ENCODE measurements at places on chromosomes 5 and 9.

GRCh38 chr5:91928754-91929521 lies 545.8 kb upstream of the ARRDC3 start:
- DNase-seq = no peak

DNA sequence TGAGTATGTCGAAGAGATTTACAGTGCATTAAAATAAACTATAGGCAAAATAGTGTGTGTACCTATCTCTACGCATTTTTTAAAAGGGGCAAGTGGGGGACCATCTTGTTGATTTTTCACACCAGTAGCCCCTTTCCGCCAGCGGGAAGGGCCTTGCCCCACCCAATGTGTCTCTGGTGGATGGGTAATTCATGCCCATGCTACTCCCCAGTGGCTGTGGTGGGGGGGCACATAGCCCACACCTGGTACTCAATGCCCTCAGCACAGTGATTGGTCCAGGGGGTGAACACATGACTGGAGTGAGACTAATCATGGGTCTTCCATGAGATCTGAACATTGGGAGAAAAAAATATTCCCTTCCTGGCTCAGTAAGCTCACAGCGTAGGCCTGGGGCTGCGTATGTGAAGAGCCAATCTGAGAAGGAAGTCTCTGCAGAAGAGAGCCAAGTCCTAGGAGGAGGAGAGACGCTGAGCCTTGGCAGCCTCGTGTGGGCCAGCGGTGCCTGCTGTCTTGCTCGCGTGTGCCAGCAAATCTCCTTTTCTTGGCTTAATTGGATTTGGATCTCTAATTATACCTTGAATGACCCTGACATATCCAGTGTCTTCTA lies 103.4 kb downstream of the ADAMTS2 start:
- DNase-seq = no peak

GRCh38 chr5:38867032-38867398 lies 21.2 kb downstream of the OSMR start:
- no peak for DNase-seq

DNA sequence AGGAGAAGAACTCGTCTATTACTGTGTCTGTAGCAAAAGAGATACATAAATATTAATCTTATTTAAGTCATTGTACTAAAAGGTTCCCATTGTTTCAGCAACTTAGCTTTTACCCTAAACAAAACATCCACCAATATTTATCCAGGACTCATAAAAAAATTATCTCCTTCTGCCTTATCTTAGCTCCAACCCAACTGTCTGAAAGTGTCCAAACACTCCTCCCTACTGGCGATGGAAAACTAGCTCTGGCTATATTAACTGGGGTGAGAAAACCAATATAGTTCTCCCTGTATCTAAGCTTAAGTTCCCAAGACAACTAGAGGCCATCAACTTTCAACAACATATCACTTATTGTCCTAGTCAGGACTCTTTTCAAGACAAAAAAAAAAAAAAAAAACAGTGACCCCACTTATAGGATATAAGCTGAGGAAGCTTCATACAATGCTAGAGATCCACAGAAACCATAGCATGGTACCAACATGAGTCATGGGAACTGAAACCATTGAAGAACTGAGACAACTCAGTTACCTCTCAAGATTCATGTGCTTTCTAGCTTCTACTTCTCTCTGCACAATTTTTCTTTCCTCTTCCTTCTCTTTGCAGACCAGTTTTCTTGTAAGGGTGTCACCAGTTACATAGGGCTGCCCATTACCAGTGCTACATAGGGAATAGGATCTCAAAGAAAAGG lies 150.7 kb upstream of the RASA1 start:
- no peak for DNase-seq

All from activated CD4-positive, alpha-beta T cell treated with anti-CD3 and anti-CD28 coated beads, Interleukin-2, amount 50 U/mL, for 48 hours (primary cell).